ENCODE measurements at places on chromosomes 5 and 9.

DNA sequence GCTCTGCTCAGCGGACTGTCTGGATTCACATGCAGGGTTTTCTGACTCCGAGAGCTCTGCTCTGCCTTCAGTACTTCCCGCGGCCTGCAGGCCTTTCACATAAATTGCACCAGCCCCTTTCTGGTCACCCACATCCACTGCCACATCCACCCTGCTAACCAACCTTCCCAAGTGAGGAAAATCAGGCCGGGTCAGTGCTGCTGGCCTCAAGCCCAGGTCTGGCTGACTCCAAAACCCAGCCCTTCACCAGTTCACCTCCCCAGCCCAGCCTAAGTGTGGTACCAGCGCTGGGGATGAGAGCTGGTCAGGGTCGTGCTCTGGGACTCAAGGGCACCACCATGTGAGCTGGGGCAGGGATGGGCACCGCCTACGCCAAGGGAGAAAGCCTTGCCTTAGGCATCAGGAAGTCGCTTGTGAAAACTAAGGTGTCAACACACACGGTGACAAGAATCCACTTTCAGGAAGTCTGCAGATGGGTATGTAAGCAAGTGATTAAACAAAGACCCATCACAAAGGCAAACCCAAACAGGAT lies 12.3 kb downstream of the LMAN2 start:
- DNase-seq, result no peak

- peak; percentile 9 for DNase-seq
Observed at GRCh38 chr9:81539317-81539716, 150.0 kb downstream of the TLE1 start.

GRCh38 chr5:95669985-95670384 lies 12.8 kb downstream of the SPATA9 start:
- DNase-seq, result no peak

- no peak for DNase-seq
Observed at GRCh38 chr5:93874080-93874479, 132.7 kb upstream of the POU5F2 start.

DNA sequence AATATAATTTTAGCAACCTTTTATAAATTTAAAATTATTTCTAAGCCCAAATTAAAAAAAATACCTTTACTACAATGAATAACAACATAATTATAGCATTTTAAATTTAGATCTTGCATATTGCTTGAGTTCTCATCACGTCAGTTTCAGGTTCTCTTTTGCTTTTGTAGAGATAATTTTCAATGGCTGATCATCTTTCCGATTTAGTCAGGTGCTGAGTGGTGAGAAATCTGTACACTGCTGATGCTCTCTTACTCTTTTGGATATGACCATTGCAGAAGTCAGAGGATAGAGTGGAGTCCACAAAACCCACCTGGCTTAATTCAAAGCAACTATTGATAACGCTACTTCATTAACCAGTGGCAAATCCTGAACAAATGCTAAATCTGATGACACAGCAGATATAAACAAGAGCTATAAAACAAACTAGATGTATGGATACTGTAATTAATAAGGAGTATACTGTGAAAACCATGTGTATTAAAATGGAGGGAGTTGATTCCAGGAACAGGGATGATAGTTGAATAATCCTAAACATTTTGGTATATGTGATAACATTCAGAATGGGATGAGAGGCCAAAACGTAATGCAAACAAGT lies 394.8 kb downstream of the CSNK1G3 start:
- no peak for DNase-seq

DNA sequence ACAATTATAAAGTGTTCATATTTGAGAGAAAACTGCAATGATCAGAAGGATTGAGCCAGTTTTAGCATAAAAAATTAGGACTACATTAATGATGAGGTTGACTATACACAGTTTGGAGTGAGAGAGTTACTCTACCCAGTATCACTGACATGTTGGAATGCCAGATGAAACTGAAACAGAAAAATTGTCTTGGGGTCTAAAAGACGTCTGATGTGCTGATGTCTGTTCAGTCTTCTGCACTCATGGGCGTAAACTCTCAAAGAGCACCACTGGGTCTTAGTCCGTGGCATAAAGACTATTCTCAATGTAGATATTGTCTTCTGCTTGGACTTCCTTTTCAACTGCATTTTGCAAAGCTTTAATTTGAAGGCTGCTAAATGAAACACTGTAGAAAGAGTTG lies 29.5 kb downstream of the HAVCR1 start:
- no peak for DNase-seq

DNA sequence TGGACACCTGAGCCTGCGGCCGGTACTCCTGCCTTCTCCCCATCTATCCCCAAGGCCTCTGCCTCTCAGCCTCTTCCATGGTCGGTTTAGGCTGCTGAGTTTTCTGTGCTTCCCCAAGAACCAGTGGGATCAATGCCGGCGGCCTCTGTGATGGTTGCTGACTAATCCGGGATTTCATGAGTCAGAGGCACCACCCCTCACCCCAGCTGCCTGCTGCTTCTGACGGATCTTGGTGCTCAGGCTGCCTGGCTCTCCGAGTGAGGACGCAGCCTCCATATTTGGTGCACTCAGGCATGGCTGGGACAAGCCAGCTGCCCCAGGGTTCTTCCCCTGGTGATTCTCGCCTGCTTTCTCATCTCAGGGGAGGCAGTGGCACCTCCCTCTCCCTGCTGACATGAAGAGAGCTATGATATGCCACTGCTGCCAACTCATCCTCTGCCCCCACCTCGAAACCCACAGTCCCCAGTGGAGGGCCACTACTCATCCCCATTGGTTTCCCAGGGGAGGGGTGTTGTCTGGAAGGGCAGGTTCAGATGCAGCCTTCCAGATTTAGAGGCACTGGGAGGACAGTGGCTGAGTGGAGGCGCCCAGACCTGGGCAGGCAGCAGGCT lies 3.3 kb upstream of the MAN1B1 start:
- no peak for DNase-seq

GRCh38 chr5:173069671-173070070 lies 13.5 kb downstream of the CREBRF start:
- DNase-seq, result peak; percentile 54

Measured in hematopoietic multipotent progenitor cell treated with erythropoietin and hydrocortisone succinate and interleukin-3 and kit ligand, for 6 days (in vitro differentiated cells).